HFFc6 (cell line): ENCODE measurements at places on chromosomes 6 and 20. TPM values are rescaled to one million over a fixed set of nuclear protein-coding genes. Genes with fewer than 3 reads are reported as not detected.

DNA sequence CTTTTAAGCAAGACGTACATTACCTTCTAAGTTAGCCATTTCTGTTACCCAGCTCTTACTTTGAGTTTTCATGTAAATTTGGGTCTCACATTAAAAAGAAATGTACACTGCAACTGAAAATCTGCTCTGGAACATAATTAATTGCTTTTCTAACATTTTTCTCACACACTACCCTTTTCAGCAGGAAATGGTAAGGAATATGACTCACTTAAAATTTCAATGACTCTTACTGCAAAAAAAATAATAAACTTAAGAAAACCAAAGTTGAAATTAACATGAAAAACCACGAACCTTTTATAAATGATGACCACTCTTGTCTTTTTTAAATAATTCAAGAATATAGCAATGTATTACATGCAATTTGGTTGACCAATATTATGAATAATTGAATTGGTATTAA lies 1.3 kb downstream of the CGA start:
- H3K27ac ChIP-seq = peak overlapping the region; percentile 72
- peak; percentile 23 for DNase-seq
- peaks cover 3% of the 10 kb centered on the region for H3K27me3 ChIP-seq
- peak overlapping the region; percentile 44 for H3K4me3 ChIP-seq
- H3K4me1 ChIP-seq = peaks cover 35% of the 10 kb centered on the region
- no peaks in the 10 kb centered on the region for H3K36me3 ChIP-seq

DEFB124 gene
- not detected in 3 replicates for total RNA-seq

- peak overlapping the region; percentile 95 for H3K27ac ChIP-seq
- peaks cover 61% of the 10 kb centered on the region for H3K4me1 ChIP-seq
- DNase-seq = peak; percentile 58
- H3K36me3 ChIP-seq = peaks cover 4% of the 10 kb centered on the region
- H3K27me3 ChIP-seq = no peaks in the 10 kb centered on the region; the same call in 1 of the 2 replicates
Observed at GRCh38 chr6:52603000-52603795, 26.3 kb upstream of the TRAM2 start.

DNA sequence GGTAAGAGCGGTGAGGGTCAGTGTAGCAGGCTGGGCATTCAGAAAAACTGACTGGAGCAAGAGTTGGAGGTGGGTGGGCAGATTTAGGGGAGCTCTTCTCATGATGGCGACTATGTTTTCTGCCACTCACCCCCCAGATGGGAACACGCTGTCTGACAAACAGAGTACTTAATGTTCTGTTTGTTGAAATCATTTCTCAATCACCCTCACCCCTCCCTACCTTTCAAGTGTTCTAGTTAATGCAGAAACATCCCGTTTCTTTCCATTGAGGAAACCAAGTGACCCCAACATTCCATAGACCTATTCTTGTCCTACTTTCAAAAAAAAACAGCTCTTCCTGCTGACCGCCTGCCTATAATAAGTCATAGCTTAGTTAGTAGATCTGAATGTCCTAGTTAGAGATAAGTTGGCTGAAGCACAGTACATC lies 132.5 kb upstream of the NEDD9 start:
- no peak overlapping the region for H3K27ac ChIP-seq
- no peaks in the 10 kb centered on the region for H3K27me3 ChIP-seq
- peaks cover 31% of the 10 kb centered on the region for H3K4me1 ChIP-seq
- no peaks in the 10 kb centered on the region for H3K36me3 ChIP-seq

- H3K27ac ChIP-seq = peak overlapping the region; percentile 98
- peaks cover 4% of the 10 kb centered on the region for H3K27me3 ChIP-seq
- H3K4me3 ChIP-seq = peak overlapping the region; percentile 67
- peaks cover 84% of the 10 kb centered on the region for H3K4me1 ChIP-seq
- peaks cover 12% of the 10 kb centered on the region for H3K36me3 ChIP-seq
- DNase-seq = peak; percentile 98
Observed at GRCh38 chr6:17907406-17908229, 79.8 kb downstream of the KIF13A start.

CLPSL1 gene
- total RNA-seq = not detected in 3 replicates

GRCh38 chr6:142750998-142751397 lies 194.0 kb downstream of the HIVEP2 start:
- no peak for DNase-seq
- H3K27me3 ChIP-seq = no peaks in the 10 kb centered on the region; the same call in 1 of the 2 replicates
- peaks cover 10% of the 10 kb centered on the region for H3K4me1 ChIP-seq
- no peak overlapping the region for H3K27ac ChIP-seq
- H3K36me3 ChIP-seq = peaks cover 26% of the 10 kb centered on the region
- no peak overlapping the region for H3K4me3 ChIP-seq

DNA sequence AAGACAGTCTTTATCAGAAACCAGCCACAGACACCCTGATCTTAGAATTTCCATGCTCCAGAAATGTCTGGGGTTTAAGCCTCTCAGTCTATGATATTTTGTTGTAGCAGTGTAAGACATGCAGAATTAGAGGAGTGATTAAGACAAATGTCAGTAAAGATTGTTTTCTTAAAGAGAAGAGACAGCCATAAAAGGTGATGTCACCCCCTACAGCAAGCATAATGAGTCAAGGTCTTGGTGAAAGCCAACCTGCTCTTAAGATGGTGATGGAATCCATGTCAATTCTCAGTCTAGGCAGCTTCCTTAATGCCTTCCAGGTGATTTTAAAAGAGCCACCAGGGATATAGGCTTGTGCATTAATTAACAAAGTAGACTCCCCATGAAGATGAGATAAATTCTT lies 849.9 kb upstream of the EPHA7 start:
- H3K4me3 ChIP-seq = no peak overlapping the region
- DNase-seq = no peak
- H3K27me3 ChIP-seq = no peaks in the 10 kb centered on the region

DNA sequence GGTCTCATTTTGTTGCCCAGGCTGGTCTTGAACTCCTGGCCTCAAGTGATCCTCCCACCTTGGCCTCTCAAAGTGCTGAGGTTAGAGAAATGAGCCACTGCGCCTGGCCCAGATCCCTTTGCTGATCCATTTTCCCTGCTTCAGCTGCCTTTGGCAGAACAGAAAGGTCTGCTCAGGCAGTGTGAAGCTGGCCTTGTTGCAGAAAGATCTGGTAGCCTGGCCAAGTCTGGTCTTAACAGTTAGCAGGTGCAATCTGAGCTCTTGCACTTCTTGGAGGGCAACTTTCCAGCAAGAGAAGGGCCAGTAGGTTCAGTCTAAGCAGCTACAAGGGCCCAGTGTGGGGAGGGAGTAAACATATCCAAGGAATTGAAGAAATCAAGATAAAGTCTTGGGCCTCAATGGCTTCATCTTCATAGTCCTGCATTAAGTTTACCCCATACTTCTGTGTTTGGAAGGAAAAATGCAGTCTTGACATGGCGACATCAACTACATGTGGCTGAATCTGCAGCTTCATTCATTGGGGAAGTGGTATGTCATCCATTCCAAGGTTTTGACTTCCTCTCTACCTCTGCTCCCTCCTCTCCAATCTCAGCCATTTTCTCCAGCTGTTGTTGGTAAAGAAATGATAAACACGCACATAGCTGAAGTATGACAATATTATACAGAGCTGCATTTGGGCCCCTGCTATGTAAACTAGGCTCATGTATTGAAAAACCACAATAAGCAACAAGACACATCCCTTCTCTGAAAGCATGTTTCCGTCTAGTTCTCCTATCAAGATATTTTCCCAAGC lies 39.0 kb upstream of the NEDD9 start:
- no peak for DNase-seq
- peaks cover 26% of the 10 kb centered on the region for H3K4me1 ChIP-seq
- H3K27ac ChIP-seq = no peak overlapping the region; the same call in 1 of the 2 replicates

DNA sequence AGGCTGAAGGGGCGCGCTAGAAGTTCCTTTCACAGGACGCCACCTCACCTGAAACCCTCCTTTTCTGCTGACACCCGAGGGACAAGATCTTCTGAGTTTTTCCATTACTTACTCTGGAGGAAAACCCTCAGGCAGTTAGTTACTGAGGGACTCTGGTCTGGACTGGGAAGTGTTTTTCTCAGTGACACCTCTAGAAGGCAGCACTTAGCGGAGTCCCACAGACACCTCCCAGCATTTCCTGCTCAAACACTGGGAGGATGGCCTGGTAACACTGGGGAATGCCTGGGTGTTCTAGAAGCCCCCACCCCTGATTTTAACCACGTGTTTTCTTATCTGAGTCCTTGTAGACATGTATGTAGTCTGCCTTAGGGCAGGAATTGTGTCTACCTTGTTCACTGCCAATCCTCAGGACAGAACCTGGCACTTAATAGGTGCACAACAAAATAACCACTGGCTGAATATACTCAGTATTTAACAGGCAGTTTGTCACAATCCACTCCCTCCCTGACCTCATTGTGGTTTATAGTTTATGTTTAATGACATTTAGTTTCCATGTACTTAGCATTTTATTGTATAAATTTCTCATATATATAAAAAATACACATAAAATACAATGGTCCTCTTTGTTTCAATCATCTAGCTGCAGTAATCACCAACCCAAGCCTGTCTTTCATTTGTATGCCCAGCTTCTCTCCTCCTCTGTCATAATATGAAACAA lies 4.8 kb downstream of the GSTA3 start:
- H3K4me1 ChIP-seq = no peaks in the 10 kb centered on the region
- no peak overlapping the region for H3K27ac ChIP-seq
- H3K27me3 ChIP-seq = peaks cover 12% of the 10 kb centered on the region
- no peak for DNase-seq

DNA sequence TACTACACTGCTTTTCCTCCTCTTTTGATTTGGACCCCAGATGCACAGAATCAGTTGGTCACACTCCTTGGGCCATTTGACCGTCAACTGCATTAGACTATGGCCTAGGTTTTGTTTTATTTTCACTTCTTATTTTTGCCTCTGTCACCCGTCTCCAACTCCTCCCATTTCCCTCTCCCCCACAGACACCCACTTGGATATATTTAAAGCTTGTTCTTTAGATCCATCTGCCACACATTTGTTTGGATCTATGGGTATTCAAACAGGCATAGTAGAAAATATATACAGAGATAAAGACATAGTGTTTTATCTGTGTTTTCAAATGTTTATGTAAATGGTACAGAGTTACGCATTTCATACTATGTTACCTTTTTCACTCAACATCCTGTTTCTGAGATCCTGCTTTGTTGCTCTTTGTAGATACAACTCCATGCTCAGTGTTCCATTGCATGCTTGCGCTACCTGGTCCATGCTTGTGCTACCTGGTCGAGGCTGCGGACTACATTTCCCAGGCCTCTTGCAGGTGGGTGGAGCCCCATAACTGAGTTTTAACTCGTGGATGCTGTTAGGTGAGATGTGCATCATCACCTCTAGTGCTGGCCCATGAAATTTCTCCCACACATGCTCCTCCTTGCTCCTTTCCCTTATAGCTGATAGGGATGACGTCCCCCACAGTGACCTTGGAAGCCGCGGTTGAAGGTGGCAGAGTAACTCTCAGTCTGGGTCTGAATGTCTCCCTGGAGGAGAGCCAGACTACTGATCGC lies 11.5 kb upstream of the PREX1 start:
- no peaks in the 10 kb centered on the region for H3K36me3 ChIP-seq
- no peak overlapping the region for H3K4me3 ChIP-seq
- H3K27ac ChIP-seq = no peak overlapping the region
- H3K4me1 ChIP-seq = peaks cover 28% of the 10 kb centered on the region
- H3K27me3 ChIP-seq = peaks cover 16% of the 10 kb centered on the region
- DNase-seq = no peak

MMP24 gene
- total RNA-seq = 0.53 to 1.2 TPM (median 0.62 TPM) in 3 replicates

MROH8 gene
- total RNA-seq = 1.4 to 1.8 TPM (median 1.8 TPM) in 3 replicates

CALHM4 gene
- total RNA-seq = not detected in 2 replicates

FERMT1 gene
- 7.7 to 10.9 TPM (median 10.3 TPM) in 3 replicates for total RNA-seq

DNA sequence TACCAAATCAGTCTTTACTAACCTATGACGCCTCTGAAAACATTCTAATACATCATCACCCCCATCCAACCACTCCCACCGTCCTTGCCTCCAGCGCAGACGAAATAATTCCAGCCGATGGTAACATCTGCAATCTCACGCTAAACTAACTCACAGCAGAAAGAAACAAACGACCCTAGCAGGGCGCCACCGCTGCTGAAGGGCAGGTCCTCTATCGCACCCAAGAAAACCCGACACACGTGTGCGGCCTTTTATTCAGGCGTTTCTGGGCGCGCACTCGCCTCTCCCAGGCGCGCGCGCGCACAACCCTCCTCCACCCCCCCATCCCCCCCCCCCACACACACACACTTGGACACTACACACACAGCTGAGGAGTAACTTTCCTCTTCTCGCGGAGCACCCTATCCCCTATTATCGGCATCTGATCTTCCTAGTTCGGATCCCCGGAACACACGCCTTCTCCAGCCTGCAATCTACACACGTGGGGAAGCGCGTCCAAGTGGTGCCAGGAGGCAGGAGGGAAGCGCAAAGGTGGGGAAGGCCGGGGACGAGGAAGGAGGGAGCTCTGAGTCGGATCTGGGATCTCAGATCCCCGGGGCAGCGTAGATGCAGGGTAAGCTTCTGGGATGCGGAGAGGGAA lies 1.4 kb downstream of the GFOD1 start:
- H3K27me3 ChIP-seq = no peaks in the 10 kb centered on the region
- no peak for DNase-seq
- peak overlapping the region; percentile 76 for H3K27ac ChIP-seq
- H3K4me1 ChIP-seq = peaks cover 31% of the 10 kb centered on the region
